GM12891 (cell line): ENCODE measurements at places on chromosomes 4 and X.

DNA sequence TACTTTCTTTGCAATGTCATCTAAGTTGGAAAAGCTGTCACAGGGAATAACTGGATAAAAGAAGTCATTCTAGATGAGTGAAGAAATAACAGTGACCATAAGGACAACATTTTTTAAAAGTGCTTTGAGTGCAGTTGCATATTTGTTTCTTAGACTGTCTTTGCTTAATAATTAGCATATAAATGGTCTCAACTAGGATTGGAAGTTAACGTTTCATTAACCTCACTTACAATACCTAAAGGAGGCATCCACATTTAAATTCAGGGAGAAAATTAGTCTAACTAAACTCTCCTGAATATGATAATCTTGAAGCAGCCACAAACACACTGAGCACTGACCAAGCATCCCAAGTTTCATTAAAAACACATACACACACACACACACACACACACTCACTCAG lies 780.7 kb downstream of the PCDH18 start:
- DNase-seq, result no peak

- no peak for DNase-seq
Observed at GRCh38 chr4:17583276-17583675, 6.3 kb downstream of the LAP3 start.

DNA sequence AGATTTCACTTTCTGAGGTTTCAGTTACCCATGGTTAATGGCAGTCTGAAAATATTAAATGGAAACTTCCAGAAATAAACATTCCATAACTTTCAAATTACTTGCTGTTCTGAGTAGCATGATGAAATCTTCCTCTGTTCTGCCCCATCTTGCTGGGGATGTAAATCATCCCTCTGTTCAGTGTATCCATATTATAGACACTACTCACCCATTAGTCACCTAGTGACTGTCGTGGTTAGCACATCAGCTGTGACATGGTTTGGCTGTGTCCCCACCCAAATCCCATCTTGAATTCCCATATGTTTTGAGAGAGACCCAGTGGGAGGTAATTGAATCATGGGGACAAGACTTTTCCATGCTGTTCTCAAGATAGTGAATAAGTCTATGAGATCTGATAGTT lies 125.5 kb upstream of the GIMD1 start:
- DNase-seq, result no peak

DNA sequence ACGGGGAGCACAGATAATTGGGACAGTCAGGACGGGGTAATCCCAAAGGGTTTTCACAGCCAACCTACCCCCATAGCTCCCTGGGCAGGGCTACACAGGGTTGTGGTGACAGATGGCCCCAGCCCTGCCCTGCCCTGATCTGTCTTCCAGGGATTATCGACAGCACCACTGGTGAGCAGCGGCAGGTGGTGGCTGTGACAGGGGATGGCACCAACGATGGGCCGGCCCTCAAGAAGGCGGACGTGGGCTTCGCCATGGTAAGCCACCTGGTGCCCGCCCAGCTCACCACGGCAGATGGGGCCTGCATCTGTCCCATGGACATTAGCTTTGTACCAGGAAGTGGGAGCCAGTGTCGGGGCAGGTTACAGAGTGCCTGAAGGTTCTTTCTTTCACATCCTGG lies 39.3 kb downstream of the ATP2B3 start:
- DNase-seq, result no peak

DNA sequence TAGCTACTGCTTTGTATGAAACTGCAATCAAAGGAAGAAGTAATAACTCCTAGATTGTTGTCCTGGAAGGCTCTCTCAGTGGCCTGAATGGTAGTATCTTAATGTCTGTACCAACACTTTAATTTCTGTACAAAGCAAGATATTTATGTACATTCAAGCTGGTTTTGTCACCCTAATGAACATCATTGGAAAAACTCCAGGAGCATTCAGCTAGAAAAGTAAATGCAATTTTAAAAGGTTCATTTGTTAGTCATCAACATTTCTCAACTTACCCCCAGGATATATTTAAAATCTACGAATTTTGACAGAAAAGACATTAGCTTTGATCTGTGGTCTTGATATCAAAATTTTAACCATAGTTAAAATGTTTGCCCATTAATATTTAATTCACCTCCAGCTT lies 80.0 kb upstream of the FGF13 start:
- no peak for DNase-seq

DNA sequence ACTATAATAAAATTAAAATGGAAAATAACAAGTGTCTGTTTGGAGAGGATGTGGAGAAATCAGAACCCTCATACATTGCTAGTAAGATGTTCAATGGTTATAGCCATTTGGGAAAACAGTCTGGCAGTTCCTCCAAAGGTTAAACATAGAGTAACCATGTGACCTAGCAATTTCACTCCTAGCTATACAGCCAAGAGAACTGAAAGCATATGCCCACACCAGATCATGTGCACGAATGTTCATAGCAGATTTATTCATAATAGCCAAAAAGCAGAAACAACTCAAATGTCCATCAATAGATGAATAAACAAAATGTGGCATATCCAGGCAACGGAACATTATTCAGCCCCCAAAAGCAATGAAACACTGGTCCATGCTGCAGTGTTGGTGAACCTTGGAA lies 9.4 kb upstream of the CCNQ start:
- DNase-seq, result no peak

GRCh38 chr4:96295143-96295741 lies 455.3 kb downstream of the PDHA2 start:
- no peak for DNase-seq

DNA sequence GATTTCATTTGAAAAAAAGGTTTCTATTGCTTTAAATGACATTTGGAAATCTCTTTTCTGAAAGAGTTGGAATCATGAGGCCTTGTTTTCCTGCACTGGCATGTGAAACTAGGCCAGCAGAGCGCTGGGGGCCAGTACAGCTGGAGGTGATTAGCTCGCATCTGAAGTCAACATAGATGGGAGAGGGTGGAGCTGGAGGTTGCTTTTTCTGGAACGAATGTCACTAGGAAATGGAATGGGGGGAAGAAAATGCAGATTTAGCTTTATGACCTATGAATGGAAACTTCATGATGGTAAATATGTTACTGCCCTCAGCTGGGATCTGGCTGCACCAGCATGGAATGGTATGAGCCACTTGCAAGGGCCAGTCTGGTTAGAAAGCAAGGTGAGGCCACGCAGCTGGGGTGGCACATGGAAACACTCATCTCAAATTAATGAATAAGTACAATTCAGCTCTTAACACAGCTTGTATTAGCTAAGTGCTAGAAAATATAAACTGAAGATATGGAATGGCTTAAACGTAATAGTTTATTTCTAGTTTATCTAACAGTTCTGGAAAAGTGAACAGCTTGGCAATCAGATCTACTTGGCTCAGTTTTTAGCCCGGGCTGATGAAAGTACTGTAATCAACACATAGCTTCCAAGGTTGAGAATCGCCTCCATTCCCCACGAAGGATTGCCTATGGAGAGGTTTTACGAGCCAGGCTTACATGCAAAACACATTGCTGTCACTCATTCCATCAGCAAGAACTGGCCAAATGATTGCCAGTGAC lies 32.5 kb downstream of the SLC10A6 start:
- DNase-seq, result no peak

GRCh38 chrX:94695910-94696309 lies 1021.9 kb downstream of the FAM133A start:
- DNase-seq, result no peak

- no peak for DNase-seq
Observed at GRCh38 chr4:150371869-150372268, 210.1 kb upstream of the MAB21L2 start.

DNA sequence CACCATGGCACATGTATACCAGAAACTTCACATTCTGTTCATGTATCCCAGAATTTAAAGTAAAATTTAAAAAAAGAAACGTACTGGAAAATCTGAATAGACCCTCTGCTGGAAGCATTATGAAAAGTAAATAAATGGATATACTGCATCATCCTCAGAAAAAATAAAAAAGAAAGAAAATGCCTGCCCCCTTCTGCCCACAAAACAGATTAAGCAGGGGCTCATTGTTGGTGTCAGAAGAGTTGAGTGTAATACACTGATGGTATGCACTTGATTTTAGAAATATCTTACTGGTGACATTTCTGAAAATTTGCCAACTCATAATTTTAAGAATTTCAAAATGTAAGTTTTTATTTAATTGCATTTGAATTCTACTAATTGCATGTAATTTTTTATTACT lies 77.8 kb downstream of the LRP2BP start:
- no peak for DNase-seq

- no peak for DNase-seq
Observed at GRCh38 chrX:39477762-39478120, 620.0 kb downstream of the BCOR start.

DNA sequence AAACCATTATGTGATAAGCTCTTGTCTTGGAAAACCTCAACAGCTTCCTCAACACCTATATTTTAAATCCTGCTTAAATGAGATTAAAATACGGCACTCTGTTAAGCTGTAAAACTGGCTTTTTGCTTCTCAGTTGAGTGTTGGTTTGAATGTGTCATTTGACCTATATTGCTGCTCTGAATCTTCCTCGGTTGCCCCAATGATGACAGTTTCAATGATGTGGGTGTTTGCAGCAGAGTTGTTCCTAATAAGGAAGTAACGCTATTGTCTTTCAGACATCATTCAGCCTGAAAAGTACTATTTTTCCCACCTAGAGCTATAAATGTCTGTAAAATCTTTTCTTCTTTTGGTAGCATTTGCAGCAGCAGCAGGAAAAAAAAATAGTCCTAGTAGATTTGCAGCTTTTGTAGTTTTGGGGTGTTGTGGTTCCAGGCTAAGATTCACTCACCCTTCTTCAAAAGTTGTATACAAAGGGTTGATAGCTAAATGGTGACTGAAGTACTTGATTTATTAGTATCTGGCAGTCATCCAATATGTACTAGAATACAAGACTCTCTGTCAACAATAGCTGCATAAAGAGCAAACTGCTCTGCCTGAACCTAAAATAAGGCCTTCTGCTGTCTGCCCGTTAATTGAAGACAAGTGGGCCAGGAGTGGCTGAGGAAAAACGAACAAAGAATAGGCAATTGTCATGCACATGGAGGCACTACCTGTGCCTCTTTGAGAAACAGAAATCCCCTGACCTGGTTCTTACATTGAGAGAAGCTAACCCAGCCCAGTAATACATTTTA lies 333.1 kb downstream of the IL1RAPL1 start:
- DNase-seq, result no peak
